ENCODE measurements at places on chromosomes 12 and 14.

DNA sequence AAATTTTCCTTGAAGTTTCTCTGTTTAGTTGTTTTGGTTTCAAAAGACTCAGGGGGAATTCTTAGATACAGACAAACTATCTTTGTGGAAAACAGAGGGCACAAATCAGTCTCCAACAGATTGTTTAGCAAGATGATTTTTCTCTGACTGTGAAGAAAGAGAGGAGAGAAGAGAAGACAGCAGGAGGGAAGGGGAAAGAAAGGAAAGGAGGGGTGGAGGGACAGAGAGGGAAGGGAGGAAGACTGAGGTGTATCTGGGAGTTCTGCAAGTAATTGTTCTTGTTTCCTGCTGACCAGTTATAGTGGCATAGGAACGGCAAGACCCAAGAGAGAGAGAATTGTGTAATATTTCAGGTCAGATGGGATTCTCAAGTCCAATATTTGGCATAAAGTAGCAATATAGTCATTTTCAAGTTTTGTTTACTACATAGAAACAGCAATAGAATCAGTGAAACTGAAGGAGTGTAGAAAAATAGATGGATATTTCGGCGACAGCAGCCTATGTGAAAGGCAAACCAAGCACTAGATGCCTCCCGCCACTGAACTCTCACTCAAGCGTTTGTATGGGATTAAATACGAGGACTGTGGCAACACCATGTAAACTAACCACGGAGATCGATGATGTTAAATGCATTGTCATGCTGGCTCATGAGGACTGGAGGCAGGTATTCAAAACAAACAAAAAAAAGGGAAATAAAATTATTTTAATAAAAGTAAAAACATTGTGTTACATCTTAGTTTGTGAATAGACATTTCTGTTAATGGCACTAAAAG, 342.5 kb downstream of the SLC16A7 start:
- DNase-seq = no peak

- no peak for DNase-seq
Measured at GRCh38 chr12:30631740-30632139, 63.9 kb downstream of the IPO8 start.

GRCh38 chr14:63709589-63709988, 18.3 kb downstream of the SGPP1 start:
- DNase-seq = no peak

DNA sequence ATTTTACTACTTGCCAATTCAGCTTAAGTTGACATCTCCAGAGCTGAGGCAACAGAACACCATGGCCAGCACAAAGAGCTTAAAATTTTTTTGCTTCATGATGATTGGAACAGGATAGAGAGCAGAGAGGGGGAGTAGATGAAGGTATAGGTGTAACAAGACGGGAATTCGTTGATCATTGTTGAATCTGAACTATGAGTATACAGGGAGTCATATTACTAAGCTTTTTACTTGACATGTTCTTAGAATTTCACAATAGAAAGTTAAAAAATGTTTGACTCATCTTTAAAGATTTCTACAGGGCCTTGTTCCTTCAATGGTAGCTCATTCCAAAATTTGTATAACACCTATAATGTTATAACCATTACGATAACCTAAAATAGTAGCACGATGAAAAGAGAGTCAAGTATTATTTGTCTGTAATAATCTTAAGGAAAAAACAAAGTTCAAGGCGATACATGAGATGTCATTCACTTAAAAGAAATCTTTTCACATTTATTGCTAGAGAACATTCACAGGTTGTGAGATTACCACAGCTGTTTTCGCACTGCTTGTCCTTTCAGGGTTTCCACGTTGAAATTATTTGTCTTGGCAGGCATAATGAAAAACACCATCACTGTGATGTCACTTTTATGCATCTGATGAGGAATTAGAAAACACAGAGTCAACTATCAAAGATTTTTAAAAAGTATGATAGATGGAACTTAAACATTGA, 33.9 kb downstream of the SPX start:
- DNase-seq = no peak
